ENCODE measurements at places on chromosomes 2 and 18.

DNA sequence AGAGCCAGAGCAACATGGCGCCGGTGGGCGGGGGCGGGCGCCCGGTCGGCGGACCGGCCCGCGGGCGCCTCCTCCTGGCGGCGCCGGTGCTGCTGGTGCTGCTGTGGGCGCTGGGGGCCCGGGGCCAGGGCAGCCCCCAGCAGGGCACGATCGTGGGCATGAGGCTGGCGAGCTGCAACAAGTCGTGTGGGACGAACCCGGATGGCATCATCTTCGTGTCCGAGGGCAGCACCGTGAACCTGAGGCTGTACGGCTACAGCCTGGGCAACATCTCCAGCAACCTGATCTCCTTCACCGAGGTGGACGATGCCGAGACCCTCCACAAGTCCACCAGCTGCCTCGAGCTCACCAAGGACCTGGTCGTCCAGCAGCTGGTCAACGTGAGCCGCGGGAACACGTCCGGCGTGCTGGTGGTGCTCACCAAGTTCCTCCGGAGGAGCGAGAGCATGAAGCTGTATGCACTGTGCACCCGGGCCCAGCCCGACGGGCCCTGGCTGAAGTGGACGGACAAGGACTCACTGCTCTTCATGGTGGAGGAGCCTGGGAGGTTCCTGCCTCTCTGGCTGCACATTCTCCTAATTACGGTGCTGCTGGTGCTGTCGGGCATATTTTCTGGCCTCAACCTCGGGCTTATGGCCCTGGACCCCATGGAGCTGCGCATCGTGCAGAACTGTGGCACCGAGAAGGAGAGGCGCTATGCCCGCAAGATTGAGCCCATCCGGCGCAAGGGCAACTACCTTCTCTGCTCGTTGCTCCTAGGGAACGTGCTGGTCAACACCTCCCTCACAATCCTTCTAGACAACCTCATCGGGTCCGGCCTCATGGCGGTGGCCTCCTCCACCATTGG lies 507 bp downstream of the CNNM4 start:
- no peak for DNase-seq

DNA sequence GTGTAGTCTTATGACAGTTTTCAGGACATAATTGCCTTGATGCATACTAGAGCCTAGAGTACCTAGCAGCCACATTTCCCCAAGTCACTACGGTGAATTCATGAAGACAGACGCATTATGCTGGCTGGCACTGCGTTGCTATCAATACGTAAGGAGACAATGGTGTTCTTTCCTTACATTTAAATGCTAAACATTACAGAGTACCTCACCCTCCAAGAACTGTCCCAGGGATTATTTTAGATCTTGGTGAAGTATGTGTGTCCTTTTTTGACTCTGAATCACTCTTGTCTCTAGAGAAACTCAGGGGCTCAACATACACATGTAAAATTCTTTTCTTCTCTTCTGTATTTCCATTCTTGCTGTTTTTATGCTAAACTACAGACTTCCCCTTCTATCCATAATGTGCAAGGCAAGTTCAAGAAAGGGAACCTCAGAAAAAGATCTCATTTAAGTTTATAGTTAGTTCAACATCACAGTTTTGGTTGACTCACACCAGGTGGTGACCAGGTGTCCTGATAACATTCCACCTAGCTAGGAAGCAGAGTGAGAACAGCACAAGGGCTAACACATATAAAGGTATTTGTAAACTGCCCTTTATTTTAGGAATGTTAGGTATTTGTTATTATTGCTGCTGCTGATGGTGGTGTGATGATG lies 212.4 kb upstream of the HNRNPA3 start:
- DNase-seq, result no peak

DNA sequence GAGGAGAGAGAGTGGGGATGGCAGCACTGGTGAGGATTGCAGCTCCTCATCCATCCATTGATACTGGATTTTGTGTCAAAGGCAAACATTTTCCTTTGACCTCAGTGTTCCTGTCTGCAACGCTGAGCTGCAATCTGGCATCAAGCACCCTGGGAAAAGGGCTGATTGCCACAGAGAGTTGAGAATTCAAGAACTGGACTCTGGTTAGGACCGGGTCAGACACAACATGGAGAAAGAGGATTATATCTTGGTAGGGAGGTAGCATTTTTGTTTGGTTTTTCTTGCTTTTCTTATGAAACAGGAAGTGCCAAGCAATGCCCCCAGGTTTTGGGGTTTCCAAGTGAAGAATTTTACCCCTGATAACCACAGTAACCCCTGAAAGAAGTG lies 81.9 kb upstream of the PKDCC start:
- no peak for DNase-seq

GRCh38 chr2:37349231-37349860 lies 4.9 kb downstream of the QPCT start:
- no peak for DNase-seq

DNA sequence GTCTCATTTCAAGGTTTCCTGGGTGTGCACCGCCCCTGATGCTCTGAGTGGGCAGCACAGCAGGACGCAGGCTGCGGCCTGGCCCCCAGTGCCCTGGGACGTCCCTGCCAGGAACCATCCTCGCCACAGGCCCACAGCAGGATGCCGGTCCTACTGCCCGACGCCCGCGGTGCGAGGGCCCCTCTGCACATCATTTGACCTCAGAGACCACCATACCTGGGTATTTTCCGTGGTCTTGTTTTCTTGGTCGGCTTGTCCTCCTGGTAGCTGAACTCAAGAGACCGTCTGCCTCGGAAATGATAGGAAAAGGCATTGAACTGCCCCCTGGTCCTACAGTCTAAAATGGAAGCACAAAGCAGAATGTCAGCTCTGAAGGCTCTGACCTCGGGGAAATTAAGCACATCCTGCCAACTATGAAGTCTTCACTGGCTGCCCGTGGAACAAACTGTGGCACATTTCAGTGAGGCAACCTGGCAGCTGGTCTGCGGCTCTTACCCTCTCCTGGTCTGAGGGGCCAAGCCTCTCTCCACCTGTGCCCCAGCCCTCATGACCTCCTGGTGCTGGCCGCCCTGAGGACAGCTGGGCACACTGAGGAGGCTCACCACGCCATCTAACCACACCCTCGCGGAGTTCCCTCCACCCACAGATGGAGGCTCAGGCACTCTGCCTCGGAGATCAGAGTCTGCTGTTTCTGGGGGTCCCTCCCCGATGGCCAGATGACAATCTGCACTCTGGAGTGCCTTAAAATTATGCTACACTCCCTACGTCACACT lies 105.0 kb downstream of the PXDN start:
- DNase-seq, result no peak

DNA sequence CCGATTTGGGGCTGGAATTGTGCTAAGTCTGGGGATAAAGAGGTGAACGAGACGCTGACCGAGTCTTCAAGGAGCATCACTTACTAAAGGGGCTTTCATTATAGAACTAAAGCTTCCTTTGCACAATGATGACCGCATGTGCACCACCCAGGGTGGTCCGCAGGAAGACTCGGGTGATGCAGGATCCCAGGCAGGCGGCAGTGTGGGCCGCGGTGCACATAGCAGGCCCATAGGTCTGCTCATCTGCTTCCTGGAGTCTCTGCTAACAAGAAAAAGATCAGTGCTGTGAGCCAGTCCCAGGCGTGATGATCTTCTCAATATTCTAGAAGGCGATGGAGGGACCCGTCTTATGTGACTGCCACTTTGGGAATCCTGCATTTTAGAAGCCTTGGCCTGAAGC lies 122.8 kb downstream of the PXDN start:
- no peak for DNase-seq

DNA sequence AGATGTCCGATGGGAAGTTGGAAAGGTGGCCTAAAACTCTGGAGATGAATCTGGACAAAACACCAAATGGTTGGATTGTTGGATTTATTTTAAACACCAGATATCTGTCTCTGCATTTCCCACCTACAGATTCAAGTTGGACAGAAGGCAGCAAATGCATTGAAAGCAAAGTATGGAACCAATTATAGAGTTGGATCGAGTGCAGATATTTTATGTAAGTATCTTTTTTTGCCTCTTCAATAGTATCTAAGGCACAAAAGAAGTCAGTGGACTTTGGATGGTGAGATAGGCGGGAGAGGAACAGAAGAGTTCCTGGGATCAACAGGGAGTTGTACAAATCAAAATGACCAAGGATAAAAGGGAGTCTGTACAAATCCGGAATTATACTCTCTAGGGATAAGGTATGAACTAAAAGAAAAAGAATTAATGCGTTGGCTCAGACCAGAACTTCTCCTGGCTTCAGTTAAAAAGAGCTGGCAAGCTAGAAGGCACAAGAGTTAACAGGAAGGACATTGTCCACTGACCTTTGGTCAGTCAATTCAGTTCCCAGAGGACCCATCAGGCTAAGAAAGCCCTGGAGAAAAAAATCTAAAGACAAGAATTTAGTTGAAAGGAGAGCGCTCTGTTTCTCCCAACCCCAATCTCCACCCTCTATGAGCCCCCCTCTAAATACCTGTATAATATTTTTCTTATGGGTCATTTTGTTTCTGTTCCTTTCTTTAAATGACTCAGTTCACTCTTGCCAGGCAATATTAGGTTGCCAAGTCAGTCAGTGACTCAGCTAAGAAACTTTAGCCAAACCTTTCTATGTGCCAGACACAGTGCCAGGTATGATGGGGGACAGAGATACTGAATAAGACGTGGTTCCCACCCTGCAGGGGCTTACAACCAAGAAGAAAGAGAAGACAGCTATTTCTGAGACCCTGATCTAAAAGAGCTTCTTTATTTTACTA lies 29.1 kb downstream of the CPO start:
- no peak for DNase-seq

DNA sequence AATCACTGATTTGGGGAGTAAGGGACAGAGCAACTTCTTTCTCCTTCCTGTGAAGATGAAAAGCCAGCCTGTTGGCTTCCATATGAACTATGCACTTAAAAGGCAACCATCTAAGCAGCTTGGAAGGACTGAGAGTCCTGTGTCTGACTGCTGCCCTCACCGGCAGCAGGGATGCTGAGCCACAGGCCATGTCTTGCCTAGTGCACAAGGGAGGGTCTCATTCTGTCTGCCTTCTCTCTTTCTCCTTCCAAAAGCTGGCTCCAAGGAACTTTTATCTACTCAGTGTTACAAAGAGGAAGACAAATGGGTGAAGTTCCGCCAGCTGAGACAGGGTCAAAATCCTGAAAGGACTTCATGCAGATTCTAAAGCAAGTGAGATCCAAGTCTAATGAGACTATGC lies 146.3 kb downstream of the MTCL1 start:
- no peak for DNase-seq

DNA sequence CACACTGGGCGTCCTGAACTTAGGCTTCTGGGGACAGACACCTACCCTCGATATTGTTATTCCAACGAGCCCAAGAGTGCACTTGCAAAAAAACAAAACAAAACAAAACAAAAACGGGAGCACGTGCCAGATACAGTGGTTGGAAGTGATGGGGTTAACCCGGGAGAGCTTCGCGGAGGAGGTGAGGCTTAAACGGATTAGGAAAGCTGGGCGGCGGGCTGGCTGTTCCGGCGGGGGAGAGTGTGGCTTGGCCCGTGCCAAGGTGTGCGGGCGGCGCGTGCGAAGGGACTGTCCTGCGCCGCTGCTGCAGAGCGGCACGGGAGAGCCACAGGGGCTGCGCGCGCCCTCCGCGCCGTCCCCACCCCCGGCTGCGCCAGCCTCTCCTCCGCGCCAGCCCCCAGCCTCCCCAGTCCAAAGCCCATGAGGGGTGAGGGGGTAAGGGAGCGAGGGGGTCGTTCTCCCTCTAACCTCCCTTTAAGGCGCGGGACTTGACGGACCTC lies 1.5 kb upstream of the SLC30A3 start:
- DNase-seq, result no peak

GRCh38 chr18:37452015-37452414 lies 113.6 kb downstream of the CELF4 start:
- no peak for DNase-seq

GRCh38 chr2:112151701-112152440 lies 13.7 kb downstream of the FBLN7 start:
- DNase-seq, result no peak

Data from CD4-positive, alpha-beta T cell treated with Interferon alpha-2 for 1 hour (primary cell).